ENCODE measurements at places on chromosomes 7 and 10. TPM values are rescaled to one million over a fixed set of nuclear protein-coding genes. Genes with fewer than 3 reads are reported as not detected.

DNA sequence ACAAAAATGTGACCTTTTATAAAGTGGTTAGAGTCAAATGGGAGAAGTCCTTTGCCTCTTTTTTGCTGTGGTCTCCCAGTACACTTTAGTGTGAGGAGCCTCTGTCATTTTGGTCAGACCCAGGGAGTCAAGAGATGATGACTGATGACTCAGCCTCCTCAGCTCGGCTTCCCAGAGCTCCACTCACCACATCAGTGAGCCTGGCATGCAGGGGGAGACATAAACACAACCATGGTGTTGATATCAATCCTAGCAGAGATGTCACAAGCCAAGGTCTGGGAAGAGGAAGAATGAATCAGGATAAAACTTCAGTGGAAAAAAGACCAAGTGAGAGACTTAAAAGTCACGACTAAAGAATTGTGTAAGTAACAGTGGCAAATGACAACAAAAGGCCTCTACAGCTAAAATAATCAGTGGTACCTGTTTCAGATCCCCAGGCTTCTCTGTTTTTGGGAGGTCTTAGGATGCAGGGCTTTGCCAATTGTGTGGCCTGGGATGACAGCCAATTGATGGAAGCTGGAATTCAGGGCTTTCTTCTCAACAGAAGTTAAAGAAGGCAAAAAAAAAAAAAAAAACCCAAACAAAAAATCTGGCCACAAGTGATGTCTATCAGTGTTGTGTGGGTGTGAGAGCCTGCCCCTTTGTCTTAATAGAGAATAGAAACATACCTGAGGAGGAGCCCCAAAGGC lies 50.2 kb downstream of the TFAM start:
- no peak overlapping the region for H3K4me3 ChIP-seq
- DNase-seq = no peak
- H3K27me3 ChIP-seq = no peaks in the 10 kb centered on the region
- H3K27ac ChIP-seq = no peak overlapping the region
- H3K36me3 ChIP-seq = no peaks in the 10 kb centered on the region
- H3K4me1 ChIP-seq = peaks cover 7% of the 10 kb centered on the region

GRCh38 chr7:20407585-20408466 lies 77.1 kb downstream of the ITGB8 start:
- DNase-seq = peak; percentile 18
- H3K36me3 ChIP-seq = peaks cover 36% of the 10 kb centered on the region
- peak overlapping the region; percentile 23 for H3K27ac ChIP-seq
- H3K4me1 ChIP-seq = no peaks in the 10 kb centered on the region

- H3K27me3 ChIP-seq = no peaks in the 10 kb centered on the region
- no peaks in the 10 kb centered on the region for H3K36me3 ChIP-seq
- no peak overlapping the region for H3K4me3 ChIP-seq
- no peaks in the 10 kb centered on the region for H3K4me1 ChIP-seq
Observed at GRCh38 chr7:118755067-118755625, 530.6 kb downstream of the ANKRD7 start.

- H3K27me3 ChIP-seq = no peaks in the 10 kb centered on the region
- no peaks in the 10 kb centered on the region for H3K36me3 ChIP-seq
- H3K27ac ChIP-seq = no peak overlapping the region
- no peak overlapping the region for H3K4me3 ChIP-seq
- H3K4me1 ChIP-seq = peaks cover 22% of the 10 kb centered on the region
Observed at GRCh38 chr7:36894190-36894589, 169.9 kb upstream of the AOAH start.

- DNase-seq = no peak
- no peaks in the 10 kb centered on the region for H3K36me3 ChIP-seq
- H3K27me3 ChIP-seq = no peaks in the 10 kb centered on the region
- no peak overlapping the region for H3K27ac ChIP-seq
Observed at GRCh38 chr10:97121041-97121440, 64.7 kb downstream of the SLIT1 start.

DNA sequence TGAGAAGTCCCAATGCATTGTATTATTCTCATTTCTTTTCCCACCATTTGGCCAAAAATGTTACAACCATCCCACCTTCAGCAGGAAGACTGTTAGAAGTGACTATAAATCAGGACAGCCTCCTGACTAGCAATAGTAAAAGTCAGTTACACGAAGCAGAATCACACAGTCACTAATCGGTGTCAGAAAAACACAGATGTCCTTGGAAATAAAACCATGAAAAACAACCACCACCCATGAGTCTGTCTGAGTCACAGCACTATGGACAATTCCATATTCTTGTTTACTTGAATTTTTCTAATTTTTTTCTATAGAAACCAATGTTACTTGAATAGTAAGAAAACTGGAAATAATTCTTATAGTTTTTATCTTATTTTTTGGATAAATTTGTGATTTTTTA lies 81.9 kb upstream of the FRMD4A start:
- H3K4me1 ChIP-seq = no peaks in the 10 kb centered on the region
- no peak for DNase-seq
- H3K36me3 ChIP-seq = no peaks in the 10 kb centered on the region
- H3K27ac ChIP-seq = no peak overlapping the region
- H3K27me3 ChIP-seq = no peaks in the 10 kb centered on the region
- H3K4me3 ChIP-seq = no peak overlapping the region

GRCh38 chr10:13092291-13093102 lies 7.5 kb upstream of the OPTN start:
- no peaks in the 10 kb centered on the region for H3K36me3 ChIP-seq
- no peaks in the 10 kb centered on the region for H3K27me3 ChIP-seq
- peaks cover 26% of the 10 kb centered on the region for H3K4me1 ChIP-seq
- H3K4me3 ChIP-seq = no peak overlapping the region

DNA sequence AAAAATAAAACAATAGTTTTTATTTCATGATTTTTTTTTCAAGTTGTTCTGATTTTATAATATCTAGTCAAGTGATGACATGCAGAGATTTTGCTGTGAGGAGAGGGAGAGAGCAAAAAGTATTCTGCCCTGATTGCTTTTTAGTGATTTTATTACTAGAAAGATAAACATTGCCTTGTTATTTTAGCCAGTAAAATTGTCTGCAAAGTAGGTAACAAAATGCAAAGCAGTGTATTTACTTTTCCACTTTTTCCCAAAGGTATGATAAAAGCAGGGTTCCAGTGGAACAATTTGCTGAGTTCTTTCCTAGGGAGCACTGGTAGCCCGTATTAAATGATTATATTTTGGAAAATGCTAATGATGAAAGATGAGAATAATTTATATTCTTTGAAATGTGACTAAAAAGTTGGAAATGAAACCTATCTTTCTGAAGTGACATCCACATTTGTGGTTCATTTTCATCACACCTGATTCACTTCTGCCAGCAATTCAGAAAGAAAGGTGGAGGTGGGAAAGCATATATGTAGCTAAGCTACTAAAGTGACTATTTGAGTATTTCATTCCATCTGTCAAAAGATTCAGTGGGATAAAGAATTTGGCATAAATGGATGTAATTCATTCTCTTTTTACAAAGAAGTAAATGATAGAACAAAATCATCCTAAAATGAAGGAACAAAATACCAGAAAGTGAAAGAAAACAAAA lies 300.3 kb downstream of the ADK start:
- no peak overlapping the region for H3K27ac ChIP-seq
- H3K4me1 ChIP-seq = no peaks in the 10 kb centered on the region
- H3K36me3 ChIP-seq = no peaks in the 10 kb centered on the region
- H3K27me3 ChIP-seq = no peaks in the 10 kb centered on the region

- H3K4me3 ChIP-seq = no peak overlapping the region
- no peak overlapping the region for H3K27ac ChIP-seq
- H3K27me3 ChIP-seq = no peaks in the 10 kb centered on the region
- no peaks in the 10 kb centered on the region for H3K4me1 ChIP-seq
- no peaks in the 10 kb centered on the region for H3K36me3 ChIP-seq
Observed at GRCh38 chr7:130275826-130276297, 9.2 kb downstream of the CPA2 start.

DNA sequence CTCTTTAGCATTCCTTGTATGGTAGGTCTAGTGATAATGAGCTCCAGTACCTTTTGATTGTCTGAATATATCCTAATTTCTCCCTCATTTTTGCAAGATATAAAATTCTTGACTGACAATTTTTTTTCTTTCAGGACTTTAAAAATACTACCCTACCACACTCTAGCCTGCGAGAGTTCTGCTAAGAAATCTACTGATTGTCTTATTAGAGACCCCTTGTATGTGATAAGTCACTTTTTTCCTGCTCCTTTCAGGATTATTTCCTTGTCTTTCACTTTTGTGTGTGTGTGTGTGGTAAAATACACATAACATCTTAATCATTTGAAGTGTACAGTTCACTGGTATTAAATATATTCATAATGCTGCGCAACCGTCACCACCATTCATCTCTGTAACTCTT lies 68.7 kb upstream of the PPP1R9A start:
- H3K4me1 ChIP-seq = no peaks in the 10 kb centered on the region
- H3K27ac ChIP-seq = no peak overlapping the region
- no peaks in the 10 kb centered on the region for H3K27me3 ChIP-seq
- DNase-seq = no peak
- H3K36me3 ChIP-seq = no peaks in the 10 kb centered on the region

- no peaks in the 10 kb centered on the region for H3K4me1 ChIP-seq
- no peaks in the 10 kb centered on the region for H3K27me3 ChIP-seq
- no peak for DNase-seq
- H3K36me3 ChIP-seq = no peaks in the 10 kb centered on the region
- peak overlapping the region; percentile 16 for H3K4me3 ChIP-seq
- H3K27ac ChIP-seq = no peak overlapping the region
Observed at GRCh38 chr10:71213761-71214440, 1.5 kb downstream of the UNC5B start.

DNA sequence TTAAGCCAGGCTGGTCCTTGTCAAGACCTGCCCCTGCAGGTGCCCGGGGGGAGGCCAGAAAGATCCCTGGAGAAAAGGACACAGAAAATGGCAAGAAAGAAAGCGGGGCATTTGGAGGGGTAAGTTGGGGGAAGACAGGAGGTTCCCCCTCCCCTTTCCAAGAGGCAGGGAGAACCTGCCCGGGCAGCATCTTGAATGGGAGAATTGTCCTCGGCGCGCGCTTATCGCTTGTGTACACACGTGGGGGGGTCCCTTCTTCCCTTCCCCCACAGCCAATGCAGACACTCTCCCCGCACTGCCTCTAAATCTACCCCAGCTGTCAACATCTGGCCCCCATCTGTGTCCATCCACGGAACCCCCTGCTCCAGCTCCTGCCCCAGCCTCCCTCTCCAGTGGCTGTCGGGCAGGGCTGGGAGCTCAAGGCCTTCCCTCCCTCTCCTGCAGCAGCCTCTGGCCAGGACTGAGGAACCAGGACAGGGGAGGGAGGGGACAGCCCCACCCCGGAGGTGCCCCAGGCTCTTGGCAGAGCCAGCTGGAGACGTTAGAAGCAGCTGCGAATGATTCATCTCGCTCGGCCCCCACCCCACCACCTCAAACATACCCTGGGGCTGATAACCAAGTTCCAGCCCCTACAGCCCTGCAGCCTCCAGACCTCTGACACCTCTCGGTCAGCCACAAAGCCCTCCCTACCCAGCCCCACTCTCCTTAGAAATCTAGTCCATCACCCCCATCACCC lies 25.3 kb downstream of the EPHB4 start:
- no peak for DNase-seq
- peaks cover 8% of the 10 kb centered on the region for H3K27me3 ChIP-seq
- no peak overlapping the region for H3K27ac ChIP-seq
- no peaks in the 10 kb centered on the region for H3K36me3 ChIP-seq

DNA sequence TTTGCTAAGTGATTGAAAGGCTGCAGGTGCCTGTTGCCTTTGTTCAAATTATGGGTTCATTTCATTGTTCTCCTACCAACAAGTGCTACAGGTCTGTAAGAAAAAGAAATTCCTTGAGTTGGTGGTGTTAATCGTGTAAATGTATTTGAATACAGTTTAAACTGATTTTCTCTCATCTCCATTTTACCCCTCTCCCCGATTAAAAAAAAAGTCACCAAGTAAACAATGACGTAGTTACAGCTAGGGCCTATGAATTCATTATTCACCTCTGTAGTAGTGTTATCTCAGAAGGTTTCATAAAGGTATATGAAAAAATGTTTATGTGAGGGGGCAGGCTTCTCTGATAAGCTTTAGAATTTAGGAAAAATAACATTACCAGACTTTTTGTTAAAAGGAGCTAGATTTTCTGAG lies 1.1 kb downstream of the REEP3 start:
- no peaks in the 10 kb centered on the region for H3K4me1 ChIP-seq
- peak overlapping the region; percentile 97 for H3K27ac ChIP-seq
- H3K4me3 ChIP-seq = peak overlapping the region; percentile 91
- no peak for DNase-seq
- no peaks in the 10 kb centered on the region for H3K36me3 ChIP-seq

DNA sequence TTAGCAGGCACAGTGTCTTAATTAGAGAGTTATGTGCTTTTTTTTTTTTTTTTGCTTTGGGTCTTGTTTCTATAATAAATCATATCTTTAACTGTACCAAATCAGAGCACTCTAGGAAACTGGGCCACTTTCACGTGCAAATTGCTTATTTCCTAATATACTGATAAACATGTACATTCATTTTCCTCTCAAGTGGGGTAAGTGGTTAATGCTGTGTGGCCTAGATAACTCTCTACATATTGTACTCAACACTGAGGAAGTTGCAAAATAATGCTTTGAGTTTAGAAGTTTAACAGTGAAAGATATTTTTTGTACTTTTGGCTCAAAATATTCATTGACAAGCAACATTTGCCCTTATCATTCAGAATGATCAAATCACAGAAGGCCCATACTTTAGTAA lies 115.9 kb upstream of the IFRD1 start:
- H3K27me3 ChIP-seq = no peaks in the 10 kb centered on the region
- H3K4me1 ChIP-seq = no peaks in the 10 kb centered on the region
- DNase-seq = no peak
- no peak overlapping the region for H3K4me3 ChIP-seq
- no peak overlapping the region for H3K27ac ChIP-seq

Gene TM9SF3
- 96.8 TPM for total RNA-seq

Gene H2BK1
- total RNA-seq = not detected

Gene GNGT1
- total RNA-seq = not detected

Gene RAMP3
- total RNA-seq = 117 TPM

Gene PTPRE
- total RNA-seq = 38.1 TPM
